ENCODE measurements at places on chromosomes 4 and X.
A peak's percentile ranks its signal among the peaks of the same experiment; 100 is the strongest.

DNA sequence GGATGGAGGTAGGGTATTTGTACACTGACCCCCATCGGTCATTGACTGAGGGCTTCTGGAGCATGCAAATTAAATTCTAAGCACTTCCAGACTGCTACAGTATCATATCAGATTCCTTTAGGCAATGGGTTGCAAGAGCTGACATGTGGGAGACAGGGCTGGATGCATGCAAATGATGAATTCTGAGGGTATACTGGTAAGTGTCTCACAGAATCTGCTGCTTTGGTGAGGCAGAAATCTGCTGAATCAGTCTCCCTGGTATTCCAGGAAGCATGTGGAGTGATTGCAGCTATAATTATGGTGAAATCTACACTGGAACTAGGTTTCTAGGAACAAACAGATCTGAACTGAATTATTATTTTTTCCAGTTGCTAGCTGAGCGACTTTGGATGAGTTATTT, 684.9 kb upstream of the MAGEB2 start:
- DNase-seq = no peak

DNA sequence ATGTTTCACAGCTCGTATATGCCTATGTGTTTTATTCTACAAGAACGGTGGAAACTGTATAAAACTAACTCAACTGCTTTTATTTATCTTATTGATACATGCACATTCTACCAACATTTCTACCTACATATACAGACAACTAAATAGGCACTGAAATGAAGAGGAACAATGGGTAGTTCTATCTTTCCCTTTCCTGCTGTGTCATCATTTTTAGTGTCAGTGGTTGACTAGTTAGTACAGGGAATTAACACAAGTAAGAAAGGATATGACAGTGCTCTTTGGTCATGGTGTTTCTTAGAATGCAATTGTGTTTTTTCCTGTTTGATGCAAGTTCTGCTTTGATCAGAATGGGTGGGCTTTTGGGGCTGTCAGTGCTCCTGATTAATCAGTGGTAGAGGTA, 293.8 kb upstream of the CTSO start:
- DNase-seq = no peak

DNA sequence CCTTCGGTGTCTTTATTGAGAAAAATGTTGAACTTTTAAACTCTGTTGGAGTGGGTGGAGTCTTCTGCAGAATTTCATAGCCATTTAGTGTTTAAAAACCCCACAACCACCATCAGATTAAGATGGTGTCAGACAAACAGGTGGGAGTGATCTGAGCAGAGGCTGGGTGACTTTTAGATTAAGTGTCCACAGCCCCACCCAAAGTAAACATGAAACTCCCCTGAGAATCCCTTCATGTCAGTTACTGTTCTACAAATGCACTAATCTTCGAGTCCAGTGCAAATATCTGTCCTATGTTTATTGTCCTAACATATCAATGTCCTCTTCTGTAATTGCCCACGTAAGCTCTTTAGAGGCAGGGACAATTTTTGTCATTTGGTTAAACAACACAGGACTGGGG, 175.6 kb upstream of the RBPJ start:
- DNase-seq = no peak

DNA sequence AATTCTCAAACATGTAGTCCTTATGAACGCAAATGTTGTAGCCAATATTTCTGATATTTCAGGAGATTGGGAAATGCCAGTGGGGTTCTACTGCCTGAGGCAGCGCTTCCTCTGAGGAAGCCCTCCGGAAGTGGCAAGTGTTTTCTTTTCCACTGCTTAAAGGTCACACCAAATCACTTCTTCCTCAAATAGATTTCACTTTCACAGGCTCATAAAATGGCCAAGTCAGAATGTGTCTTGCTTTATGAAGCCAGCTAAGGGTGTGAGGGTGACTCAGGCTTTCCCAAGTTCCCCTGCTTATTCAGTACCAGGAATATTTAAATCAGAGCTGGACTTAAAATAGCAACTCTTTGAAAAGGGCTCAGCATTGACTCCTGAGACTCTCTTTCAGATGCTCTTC, 514.2 kb upstream of the DIPK2B start:
- DNase-seq = no peak

DNA sequence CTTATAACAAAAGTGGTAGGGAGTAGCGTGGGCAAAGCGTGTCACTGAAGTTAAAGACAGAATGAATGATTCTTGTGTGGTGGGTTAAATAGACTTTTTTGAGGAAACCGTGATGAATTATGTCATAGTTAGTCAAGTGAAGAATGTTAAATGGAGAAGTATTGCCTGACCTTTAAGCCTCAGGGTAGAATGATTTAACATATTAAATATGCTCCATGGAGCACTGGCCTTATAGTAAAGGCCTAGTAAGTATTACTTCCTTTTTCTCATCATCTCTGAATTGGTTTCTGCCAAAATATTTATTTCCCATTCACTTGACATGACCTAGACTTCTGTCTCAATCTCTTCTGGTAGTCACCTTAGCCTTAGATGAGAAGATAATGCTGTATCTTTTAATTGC, 23.7 kb downstream of the MAGEB1 start:
- no peak for DNase-seq

- no peak for DNase-seq
Observed at GRCh38 chr4:14863418-14864364, 138.6 kb upstream of the CPEB2 start.

GRCh38 chr4:40016007-40016406, 38.3 kb upstream of the PDS5A start:
- DNase-seq = no peak

GRCh38 chr4:145414226-145414625, 67.4 kb upstream of the SMAD1 start:
- DNase-seq = no peak

- no peak for DNase-seq
Observed at GRCh38 chr4:111736516-111736915, 408.7 kb upstream of the FAM241A start.

- no peak for DNase-seq
Observed at GRCh38 chrX:54157561-54157960, 25.5 kb downstream of the FAM120C start.

GRCh38 chr4:8001564-8002355, 62.1 kb upstream of the AFAP1 start:
- DNase-seq = no peak

GRCh38 chr4:139559687-139560086, 3.7 kb upstream of the SETD7 start:
- DNase-seq = no peak

GRCh38 chr4:146073517-146073916, 102.0 kb upstream of the LSM6 start:
- DNase-seq = no peak

GRCh38 chrX:47452112-47452511, 30.9 kb downstream of the ZNF41 start:
- DNase-seq = no peak

DNA sequence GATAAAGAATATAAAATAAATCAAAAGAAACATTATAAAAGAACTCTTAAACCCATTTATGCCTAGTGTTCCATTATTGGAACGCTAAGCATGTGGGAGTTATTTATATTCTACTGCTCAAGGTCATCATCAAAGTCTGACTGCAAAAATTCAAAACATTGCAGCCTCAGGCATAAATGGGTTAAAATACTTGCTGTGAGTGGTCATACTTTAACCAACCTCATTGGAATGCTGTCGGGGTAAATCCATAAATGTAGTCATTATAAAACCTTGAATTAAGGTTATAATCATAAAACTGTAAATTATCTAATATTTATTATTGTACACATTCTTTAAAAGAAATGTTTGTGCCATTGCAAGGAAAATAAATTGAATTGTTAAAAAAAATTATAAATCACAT, 55.0 kb downstream of the RPS6KA6 start:
- DNase-seq = no peak

DNA sequence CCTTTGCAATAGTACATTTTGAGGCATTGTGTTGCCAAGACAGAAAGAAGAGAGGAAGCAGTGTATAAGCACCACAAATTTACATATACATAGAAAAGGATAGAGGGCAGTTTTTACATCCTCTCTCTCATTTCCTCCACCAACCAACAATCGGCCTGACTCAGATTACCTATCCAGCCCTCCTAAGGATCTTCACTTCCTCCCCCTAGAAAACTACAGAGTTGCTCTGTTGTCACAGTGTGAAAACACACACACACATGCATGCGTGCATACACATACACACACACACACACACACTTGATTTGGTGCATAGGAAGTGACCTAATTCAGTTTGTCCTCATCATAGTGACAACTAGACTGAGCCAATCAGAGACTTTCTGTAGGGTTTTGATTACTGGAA, 98.8 kb upstream of the SPRY1 start:
- no peak for DNase-seq

- no peak for DNase-seq
Observed at GRCh38 chr4:66769441-66769840, 775.9 kb downstream of the CENPC start.

DNA sequence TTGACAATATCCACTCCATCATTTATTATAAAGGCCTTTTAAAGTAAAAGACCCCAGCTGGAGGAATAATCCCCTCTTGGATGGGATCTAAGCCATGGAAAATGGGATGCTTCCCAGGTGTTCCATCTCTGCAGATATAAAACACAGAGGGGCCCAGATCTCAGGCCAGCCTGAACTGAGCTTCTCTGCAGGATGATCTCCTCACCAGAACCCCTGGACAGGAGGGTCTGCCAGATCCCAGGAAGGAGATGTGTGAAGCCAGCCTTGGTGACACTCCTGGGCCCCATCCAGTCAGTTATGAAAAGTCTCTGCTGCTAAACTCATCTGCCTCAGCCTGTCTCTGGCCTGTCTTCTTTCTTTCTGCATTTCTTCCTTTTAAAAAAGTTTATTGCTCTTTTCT, 56.7 kb downstream of the HTRA3 start:
- DNase-seq = no peak

- DNase-seq = no peak
Observed at GRCh38 chr4:2443956-2444740, 24.8 kb upstream of the RNF4 start.

GRCh38 chr4:175811228-175811627, 836 bp downstream of the GPM6A start:
- DNase-seq = no peak

DNA sequence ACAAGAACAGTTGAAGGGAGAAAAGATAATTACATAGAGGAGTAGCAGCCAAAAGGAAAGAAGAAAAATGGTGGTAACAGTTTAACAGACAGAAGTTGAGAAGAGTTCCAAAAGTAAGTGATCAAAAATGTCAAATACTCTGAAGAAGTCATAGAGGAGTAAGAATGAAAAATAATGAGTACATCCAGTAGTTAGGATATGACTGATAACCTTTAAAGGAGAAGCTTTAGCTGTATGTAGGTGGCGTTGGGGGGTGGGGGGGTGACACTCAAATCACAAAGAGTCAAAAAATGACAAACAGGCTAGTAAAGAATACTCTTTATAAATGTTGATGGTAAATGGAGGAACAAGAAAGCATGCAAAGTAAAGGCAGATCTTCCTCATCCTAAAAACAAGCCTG, 40.6 kb downstream of the RAB33A start:
- no peak for DNase-seq

- DNase-seq = peak; percentile 31
Observed at GRCh38 chr4:128565565-128566186, 243.8 kb upstream of the JADE1 start.

DNA sequence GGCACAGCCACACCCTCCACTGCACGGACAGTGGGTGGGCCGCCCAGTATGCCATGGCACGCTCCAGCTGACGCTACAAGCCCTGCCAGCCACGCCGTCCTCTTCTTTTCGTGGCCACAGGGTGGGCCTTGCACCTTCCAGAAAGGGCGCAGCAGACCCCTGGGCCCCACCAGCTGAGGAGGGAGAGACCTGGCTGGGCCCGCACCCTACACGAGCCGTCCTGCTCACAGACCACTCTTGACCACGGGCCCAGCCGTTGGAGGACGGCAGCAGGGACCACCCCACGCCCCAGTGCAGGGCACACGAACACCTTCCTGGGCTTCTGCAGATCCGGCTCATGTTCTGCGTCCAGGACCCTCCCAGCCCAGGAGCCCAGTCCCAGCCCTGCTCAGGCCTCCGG, 27.1 kb downstream of the FAM53A start:
- no peak for DNase-seq

- DNase-seq = no peak
Observed at GRCh38 chrX:11386001-11386523, 92.8 kb downstream of the AMELX start.

DNA sequence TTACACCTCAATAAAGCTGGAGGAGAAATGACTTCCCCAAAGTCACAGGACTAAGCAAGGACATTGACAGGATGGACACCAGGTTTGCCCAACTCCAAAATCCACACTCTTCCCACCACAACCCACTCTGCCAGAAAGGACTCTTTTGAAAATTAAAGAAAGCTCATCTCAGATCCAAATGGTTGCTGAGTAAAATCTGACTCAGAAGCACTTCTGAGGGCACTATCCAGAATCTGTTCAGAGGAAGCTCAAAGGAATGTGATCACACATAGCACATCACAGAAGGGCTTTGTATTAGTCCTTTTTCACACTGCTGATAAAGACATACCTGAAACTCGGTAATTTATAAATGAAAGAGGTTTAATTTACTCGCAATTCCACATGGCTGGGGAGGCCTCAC, 155.5 kb downstream of the RAB28 start:
- DNase-seq = no peak

- DNase-seq = no peak
Observed at GRCh38 chr4:144903953-144904711, 193.9 kb downstream of the ANAPC10 start.

GRCh38 chr4:112451831-112452230, 64.1 kb downstream of the NEUROG2 start:
- DNase-seq = no peak

- DNase-seq = no peak
Observed at GRCh38 chr4:169102026-169102425, 92.0 kb upstream of the CBR4 start.

GRCh38 chr4:170145120-170145519, 55.4 kb upstream of the AADAT start:
- DNase-seq = no peak

DNA sequence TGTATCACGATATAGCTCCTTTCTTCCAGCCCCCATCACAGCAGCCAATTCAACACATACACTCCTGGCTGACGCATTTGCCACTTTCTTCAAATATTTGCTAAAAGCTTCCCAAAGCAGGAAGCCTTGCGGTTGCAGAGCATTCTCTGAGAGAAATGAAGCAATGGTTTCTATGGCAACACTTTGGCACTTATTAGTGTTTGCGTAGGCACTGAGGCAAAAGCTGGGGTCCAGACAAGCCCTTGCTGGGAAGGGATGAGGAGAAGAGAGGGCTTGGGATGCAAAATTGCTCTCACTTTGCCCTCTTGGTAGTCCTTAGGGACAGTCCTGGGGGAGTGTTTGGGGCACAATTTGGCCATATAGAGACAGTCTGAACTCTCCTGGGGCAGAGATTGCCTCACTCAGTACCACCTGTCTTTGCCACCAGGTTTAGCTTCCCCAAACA, 55.0 kb upstream of the PAK3 start:
- DNase-seq = no peak

- peak; percentile 80 for DNase-seq
Observed at GRCh38 chr4:141133146-141133998, at the start of gene RNF150. TSS of gene RNF150 (minus strand) at chr4:141133469.

- no peak for DNase-seq
Observed at GRCh38 chr4:3338321-3338838, 45.6 kb downstream of the RGS12 start.

GRCh38 chrX:132748268-132748667, 210.2 kb downstream of the HS6ST2 start:
- no peak for DNase-seq

Measured in GM13977 (cell line).